ENCODE measurements at places on chromosomes 6 and 20.

GRCh38 chr20:11912659-11913415 lies 4.9 kb upstream of the BTBD3 start:
- DNase-seq = no peak

DNA sequence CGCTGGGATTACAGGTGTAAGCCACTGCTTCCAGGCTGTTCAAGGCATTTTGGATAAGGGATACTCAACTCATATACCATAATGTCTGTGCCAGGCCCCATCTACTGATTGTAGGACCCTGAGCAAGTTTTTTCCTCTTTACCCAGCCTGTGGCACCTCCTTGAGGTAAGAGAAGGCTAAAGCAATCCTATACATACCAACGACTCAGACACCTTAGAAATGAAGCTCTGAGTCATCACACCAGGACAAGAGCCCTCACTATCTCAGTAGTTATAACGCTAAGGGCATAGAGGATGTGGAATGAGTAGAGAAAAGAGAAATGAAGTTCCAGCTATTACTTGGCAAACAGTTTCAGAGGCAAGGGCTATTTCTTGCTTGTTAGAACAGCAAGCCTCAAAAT lies 16.9 kb downstream of the NDRG3 start:
- DNase-seq = no peak

- no peak for DNase-seq
These were observed 11.4 kb upstream of the DOK5 start for GRCh38 chr20:54464003-54464402.

DNA sequence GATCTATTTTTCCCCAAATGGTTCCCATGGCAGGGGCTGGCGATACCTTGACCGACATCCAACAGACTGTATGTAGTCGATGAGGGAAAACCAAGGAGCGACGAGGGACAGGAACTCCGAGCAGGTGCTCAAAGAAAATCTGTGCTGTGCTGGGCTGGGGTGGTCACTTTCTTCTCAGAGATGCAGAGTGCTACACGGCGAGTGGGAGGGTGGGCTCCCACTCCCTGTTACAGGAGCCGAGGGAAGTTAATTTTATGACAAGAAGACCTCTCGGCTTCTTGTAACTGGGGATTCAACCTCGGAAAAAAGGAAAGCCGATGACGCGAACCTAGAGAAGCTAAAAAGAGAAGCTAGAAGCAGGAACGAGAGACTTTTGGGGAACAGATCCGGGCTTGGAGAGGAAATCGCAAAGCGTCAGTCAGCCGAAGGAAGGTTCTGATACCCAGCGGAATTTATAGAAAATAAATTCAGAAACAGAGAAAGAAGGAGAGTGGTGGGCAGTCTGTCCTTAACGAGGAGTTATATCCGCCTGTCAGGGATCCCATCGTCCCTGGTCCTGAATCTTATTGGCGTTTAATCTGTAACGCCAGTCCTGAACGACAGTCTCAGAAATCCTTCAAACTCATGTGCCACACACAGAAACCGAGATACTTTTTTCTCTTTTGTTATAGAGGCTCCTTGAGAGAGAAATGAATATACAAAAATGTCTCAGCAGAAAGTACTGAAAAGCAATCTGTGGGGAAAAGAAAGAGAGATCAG lies 84.6 kb upstream of the ZNF322 start:
- DNase-seq = no peak
